ENCODE measurements at places on chromosomes 12 and 14. TPM values are rescaled to one million over a fixed set of nuclear protein-coding genes. Genes with fewer than 3 reads are reported as not detected.

The LTB4R2 gene
- 8.9 TPM for total RNA-seq

The SPTLC2 gene
- 35.1 TPM for total RNA-seq

The NXPH4 gene
- total RNA-seq, result 0.26 TPM

The FOXM1 gene
- total RNA-seq, result 60.0 TPM

The PRKAG1 gene
- 46.4 TPM for total RNA-seq

- peak within 1 kb of the TSS; percentile 71 for H3K27ac ChIP-seq
- no peaks in the 10 kb centered on the region for H3K27me3 ChIP-seq
- H3K4me1 ChIP-seq, result peaks cover 6% of the 10 kb centered on the region
- H3K36me3 ChIP-seq, result no peaks in the 10 kb centered on the region
- H3K4me3 ChIP-seq, result peak within 1 kb of the TSS; percentile 95
These were observed at the start of gene ARHGAP5 for GRCh38 chr14:32077081-32078022. TSS of gene ARHGAP5 (plus strand) at chr14:32077304. CDS start at chr14:32090670, 13,366 bp downstream.

DNA sequence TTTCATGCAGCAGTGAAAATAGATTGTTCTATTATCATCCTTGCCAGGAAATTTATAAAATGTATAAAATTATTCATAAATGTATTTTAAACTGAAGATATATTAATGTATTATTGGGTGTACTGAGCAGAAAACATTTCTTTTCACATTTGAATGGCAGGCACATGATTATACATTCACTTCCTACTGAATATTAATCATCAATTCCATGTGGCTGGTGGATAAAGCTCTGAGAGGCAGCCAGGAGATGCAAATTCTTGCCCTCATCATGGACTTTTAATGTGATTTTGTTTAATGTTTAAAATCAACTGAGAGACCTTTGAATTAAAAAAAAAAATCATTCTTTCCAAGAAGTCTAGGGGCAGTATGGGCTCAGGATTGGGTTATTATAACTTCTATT lies 40.8 kb downstream of the ANO6 start:
- no peak for DNase-seq
- peaks cover 18% of the 10 kb centered on the region for H3K4me1 ChIP-seq
- no peaks in the 10 kb centered on the region for H3K36me3 ChIP-seq
- H3K4me3 ChIP-seq, result no peak overlapping the region
- H3K27ac ChIP-seq, result peak overlapping the region; percentile 21

DNA sequence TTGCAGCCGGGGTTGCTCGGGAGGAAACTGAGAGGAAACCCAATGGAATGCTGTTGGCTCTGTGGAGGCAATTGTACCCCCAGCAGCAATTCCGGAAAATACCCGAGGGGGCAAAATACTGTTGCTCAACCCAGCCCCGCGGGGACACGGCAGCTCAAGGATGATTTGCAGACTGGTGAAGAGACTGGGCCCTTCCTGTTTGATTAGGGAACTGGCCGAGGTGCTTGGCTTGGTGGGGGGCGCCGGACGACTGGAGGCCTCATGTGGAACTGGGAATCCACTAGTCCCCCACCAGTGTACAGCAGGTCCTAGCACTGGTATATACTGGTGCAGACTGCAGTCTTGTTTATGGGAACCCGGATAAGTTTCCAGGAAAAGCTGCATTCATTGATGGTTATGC lies 10.3 kb upstream of the RNASE12 start:
- no peaks in the 10 kb centered on the region for H3K36me3 ChIP-seq
- H3K27ac ChIP-seq, result no peak overlapping the region
- DNase-seq, result no peak
- no peak overlapping the region for H3K4me3 ChIP-seq
- H3K4me1 ChIP-seq, result no peaks in the 10 kb centered on the region
- no peaks in the 10 kb centered on the region for H3K27me3 ChIP-seq

DNA sequence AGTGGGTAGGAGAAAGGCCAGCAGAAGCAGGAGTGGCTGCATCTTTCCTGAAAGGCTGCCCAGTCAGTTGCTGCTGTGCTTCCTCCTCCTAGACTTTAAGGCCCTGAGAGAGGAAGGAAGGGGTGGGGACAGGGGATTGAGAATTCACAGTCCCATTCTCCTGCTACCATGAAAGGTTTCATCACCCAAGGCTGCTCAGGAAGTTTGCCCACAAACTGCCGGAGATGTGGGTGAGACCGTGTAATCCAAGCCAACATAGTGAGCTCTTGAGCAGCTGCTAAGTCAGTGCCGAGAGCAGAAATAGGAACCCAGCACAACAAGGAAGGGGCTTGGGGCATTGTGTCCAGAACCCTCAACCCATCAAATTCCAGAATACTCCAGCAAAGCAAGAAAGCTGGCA lies at the start of gene CTSG:
Gene CTSG, minus strand, starts transcription at position 69 of the 400 bp plus-strand sequence. Its CDS starts 27 bp downstream, at position 42.
- H3K27me3 ChIP-seq, result no peaks in the 10 kb centered on the region
- DNase-seq, result no peak
- H3K27ac ChIP-seq, result no peak within 1 kb of the TSS

DNA sequence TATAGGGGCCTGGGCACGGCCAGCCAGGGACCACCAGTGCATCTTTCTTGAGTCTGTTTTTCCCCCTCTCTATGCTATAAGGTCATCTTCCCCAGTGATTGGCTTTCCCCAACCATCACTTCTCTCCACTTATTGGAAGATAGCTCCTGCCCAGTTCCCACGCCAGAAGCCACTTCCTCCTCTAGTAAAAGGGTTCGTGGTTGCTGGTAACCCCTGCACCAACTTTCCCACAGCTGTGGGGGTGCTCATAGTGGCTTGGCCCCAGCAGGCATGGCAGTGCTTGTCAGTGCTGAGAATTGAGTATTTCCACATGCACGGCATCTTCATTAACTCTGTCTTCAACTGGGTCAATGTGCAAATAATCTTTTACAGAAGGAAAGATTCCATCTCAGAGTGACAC lies 215.4 kb downstream of the FOXN3 start:
- H3K27me3 ChIP-seq, result no peaks in the 10 kb centered on the region
- peaks cover 12% of the 10 kb centered on the region for H3K4me1 ChIP-seq

DNA sequence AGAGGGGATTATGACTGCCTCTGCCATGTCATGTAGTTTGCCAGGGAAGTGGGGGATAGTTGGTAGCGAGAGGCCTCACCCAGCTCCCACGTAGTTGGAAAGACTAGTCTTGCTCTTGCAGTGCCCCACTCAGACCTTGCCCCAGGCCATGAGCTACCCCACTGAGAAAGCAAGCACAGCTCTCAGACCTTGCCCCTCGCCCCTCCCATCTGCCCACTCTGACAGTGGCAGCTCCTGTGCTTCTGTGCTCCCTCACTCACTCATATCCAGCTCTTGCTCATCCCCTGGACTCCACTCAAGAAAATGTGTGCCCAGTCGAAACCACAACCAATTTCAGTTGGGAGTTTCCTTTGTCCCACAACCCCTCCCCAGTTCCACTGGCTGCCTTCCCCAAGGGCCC lies 55.5 kb upstream of the BDKRB2 start:
- H3K4me1 ChIP-seq, result no peaks in the 10 kb centered on the region
- H3K27ac ChIP-seq, result no peak overlapping the region
- no peak for DNase-seq
- no peaks in the 10 kb centered on the region for H3K36me3 ChIP-seq

DNA sequence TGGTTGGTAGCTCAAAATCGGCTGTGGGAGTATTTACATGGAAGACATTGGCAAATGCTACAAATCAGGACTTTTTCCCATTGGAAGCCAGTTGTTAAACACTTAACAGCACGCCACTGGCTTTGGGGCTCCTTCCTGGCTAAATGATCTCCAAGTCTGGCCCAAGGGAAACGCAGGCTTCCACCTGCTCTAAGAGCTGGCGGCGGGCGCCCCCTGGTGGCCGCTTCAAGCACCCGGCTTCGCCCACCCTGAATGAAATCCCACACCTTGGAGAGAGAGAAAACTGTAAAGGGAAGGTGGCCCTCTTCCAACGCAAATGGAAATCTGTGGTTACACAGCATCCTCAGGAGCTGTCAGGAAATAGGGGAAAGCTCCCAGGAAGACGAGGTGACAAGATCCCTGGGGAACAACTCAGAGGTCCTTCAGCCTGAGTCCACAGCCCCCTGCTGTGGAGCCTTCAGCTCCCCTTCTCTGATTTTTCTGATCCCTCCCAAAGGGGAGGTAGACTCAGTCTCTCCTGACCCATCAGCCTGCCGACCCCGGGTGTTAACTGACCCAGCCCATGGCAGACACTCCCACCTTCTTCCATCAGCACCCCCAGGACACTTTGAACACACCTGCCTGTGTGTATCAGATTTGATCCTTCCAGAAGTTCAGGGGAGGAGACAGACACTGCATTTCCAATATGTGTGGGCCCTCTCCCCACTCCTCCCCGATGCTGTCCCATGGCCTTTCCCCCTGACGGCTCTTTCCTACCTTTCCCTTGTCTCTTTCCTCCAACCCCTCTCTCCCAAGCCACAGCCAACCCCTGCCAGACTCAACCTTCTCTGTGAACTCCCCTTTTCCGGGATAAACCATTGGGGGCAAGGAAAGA lies 15.4 kb downstream of the SELPLG start:
- H3K27ac ChIP-seq, result peak overlapping the region; percentile 99
- H3K36me3 ChIP-seq, result peaks cover 8% of the 10 kb centered on the region
- DNase-seq, result no peak
- no peaks in the 10 kb centered on the region for H3K27me3 ChIP-seq
- no peak overlapping the region for H3K4me3 ChIP-seq

GRCh38 chr12:29519585-29520182 lies 22.2 kb upstream of the OVCH1 start:
- H3K4me1 ChIP-seq, result no peaks in the 10 kb centered on the region
- no peak overlapping the region for H3K4me3 ChIP-seq
- H3K27me3 ChIP-seq, result no peaks in the 10 kb centered on the region
- no peak overlapping the region for H3K27ac ChIP-seq

DNA sequence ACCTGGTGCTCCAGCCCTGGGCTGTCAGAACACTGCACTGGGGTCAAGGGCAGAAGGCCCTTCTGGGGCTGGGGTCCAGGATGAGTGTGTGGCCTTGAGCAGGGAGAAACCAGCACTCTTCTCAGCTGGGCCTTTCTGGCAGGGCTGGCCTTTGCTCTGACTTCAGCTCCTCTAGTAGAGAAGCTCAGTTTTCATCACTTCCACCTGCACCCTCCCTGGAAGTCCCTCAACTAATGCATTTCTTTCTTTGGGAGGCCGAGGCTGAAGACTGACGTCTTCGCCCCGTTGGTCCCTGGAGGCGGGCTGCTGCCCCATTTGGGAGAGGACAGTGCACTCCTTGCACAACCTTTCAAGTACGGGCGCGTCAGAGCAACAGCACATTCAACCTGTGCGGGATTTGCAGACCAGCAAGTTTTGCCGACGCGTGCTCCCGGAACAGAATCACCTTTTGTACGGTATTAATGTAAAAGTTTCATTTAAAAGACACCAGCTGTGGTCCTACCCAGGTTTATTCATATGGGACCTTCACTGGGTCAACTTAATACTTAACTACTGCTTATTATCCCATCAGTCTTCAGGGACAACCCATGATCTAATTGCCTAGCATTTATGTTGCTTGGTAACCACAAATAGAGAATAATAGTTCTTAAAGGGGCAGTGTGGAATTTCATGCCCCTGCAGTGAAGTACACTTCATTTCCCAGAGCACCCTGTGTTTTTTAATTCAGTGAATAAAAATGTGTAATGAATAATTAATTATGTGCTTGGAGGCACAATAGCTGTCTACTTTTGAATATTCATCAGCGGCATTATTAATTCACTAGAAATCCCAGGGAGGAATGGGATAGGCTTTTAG lies 134.8 kb upstream of the VRK1 start:
- no peak overlapping the region for H3K4me3 ChIP-seq
- DNase-seq, result no peak
- no peaks in the 10 kb centered on the region for H3K4me1 ChIP-seq
- H3K27me3 ChIP-seq, result no peaks in the 10 kb centered on the region
- no peak overlapping the region for H3K27ac ChIP-seq

GRCh38 chr14:68308726-68309520 lies 483.9 kb downstream of the ZFP36L1 start:
- H3K36me3 ChIP-seq, result no peaks in the 10 kb centered on the region
- no peaks in the 10 kb centered on the region for H3K27me3 ChIP-seq
- no peak for DNase-seq
- no peak overlapping the region for H3K4me3 ChIP-seq

- H3K27me3 ChIP-seq, result peaks cover 5% of the 10 kb centered on the region
- no peak overlapping the region for H3K27ac ChIP-seq
- H3K36me3 ChIP-seq, result no peaks in the 10 kb centered on the region
- DNase-seq, result no peak
These were observed 4.9 kb downstream of the GPRC5A start for GRCh38 chr12:12896260-12896659.

- H3K36me3 ChIP-seq, result no peaks in the 10 kb centered on the region
- H3K4me1 ChIP-seq, result no peaks in the 10 kb centered on the region
- DNase-seq, result no peak
- no peaks in the 10 kb centered on the region for H3K27me3 ChIP-seq
- H3K27ac ChIP-seq, result no peak overlapping the region
These were observed 61.7 kb upstream of the PTHLH start for GRCh38 chr12:28034271-28034670.

DNA sequence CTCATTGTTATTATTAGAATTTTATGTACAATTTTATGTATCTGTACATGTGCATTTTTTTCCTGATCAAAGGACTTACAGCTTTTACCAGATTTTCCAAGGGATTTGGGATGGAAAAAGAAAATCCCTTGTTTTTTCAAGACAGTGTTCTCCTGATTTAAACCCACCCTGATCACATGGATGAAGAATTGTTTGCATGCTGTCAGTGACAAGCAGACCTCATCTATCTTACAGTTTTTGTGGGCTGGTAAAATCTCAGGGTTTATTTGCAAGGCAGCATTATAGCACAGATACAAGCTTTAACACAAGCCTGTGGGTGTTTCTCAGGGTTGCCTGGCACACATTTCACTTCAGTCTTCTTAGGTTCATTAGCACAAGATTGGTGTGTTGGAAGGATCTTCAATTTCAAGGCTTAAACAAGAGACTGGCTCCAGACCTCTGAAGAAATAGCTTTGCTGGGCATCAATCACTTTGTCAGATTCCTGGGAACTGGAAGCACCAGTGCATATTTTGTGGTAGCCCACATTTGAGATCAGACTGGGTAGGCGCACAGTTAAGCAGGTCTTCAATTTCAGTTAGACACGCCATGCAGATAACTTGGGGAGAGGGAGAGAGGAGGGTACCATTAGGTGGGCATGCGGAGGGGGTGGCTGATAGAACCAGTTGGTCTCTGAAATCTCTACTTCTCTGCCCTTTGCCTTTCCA lies 118.0 kb downstream of the TBX5 start:
- H3K27ac ChIP-seq, result no peak overlapping the region
- DNase-seq, result no peak
- H3K4me3 ChIP-seq, result no peak overlapping the region
- no peaks in the 10 kb centered on the region for H3K4me1 ChIP-seq
- H3K36me3 ChIP-seq, result no peaks in the 10 kb centered on the region
- no peaks in the 10 kb centered on the region for H3K27me3 ChIP-seq

GRCh38 chr12:66163289-66163688 lies 6.5 kb downstream of the TMBIM4 start:
- H3K27me3 ChIP-seq, result no peaks in the 10 kb centered on the region
- no peak overlapping the region for H3K27ac ChIP-seq
- no peak overlapping the region for H3K4me3 ChIP-seq
- no peaks in the 10 kb centered on the region for H3K36me3 ChIP-seq

All from GM12878 (cell line).